Inflammatory macrophage treated with lipopolysaccharide for 4 hours (primary cell): ENCODE measurements at places on chromosomes 2 and 18.

DNA sequence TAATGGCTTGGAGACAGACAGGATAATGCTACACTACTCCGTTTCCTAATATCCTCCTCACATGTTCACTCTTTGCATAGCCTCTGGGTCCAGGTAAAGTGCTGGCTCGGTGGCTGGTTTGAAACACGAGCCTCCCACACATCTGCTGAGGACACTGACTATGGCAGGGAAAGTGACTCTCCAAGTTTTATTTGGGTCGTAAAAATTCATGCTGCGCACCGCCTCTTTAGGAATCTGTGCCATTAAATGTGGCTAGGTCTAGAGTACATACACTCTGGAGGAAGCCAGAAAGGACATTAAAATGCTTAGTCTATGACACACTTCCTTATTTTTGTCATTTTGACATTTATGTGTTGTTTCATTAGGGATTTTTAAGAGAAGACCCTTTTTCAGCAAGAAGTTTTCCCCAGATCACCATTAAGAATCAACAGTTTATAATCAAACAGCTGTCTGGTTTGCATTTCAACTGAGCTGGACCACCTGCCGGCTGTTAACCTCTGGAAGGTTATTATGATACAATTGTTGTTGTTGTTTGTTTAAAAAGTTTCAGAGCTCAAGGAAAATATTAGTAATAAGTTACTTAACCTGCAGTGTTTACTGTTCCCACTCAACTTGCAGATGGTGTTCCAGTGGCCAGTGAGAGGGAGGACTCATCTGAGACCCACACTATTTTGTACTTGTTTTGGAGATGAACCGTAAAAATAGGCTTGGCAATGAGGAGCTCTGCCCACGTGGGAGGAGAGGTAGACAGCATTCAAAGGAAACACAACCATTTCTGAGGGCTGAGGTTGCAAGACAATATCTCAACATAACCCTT lies 443.3 kb upstream of the MEIS1 start:
- no peak for DNase-seq

DNA sequence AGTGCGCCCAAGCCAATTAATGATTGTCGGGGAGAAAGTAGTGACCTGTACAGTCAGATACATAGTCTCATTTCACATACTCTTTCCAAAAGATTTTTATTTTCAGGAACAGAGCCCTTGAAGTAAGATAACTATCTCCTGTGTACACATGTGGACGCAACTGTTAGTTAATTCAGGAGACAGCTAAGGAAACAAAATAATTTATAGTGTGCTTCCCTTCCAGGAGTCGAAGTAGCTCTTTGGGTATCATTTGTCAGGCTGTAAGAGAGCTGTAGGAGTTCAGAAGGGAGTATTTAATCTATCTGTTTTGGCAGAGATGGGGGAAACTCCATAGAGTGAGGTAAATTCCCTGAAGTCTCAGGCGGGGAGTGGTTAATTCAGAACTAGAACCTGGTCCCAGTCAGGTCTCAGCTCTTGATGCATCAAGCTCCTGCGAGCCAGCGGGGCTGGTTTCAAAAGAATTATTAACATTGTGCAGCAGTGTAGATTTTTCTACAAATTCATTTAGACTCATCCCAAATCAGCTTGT lies 63.0 kb downstream of the MAPK4 start:
- no peak for DNase-seq

- DNase-seq: no peak
These were observed 22.3 kb upstream of the RAB12 start for GRCh38 chr18:8586941-8587340.

DNA sequence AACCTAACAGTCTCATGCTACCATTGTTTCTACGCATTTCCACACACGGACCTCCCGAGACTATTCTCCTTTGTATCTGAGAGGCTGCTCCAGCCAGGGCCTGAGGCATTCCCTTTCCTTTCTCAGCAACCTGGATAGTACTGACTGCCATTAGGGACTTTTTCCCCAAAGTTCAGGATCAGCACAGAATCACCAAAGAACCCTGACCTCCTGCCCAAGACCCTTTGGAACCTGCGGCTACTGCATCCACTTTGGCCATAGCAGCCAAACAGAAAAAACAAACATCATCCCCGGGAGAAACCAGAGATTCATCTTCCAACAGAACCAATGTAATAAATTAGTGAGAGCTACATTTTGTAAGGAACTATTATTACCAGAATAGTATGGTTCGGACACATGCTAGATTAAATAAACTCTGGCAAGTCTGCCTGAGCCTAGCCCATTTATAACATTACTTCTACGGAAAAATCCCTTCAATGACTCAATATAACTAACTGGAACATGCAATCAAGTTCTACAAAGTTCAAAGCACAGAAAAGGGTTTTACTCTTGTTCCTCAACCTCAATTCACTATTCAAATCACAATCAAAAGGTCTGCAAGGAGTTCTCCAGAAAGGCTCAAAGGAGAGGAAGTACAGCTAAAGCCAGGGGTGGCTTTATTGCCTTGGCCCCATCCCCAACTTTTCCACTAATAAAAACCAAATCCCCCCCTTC lies 51.8 kb downstream of the LPIN2 start:
- DNase-seq: peak; percentile 65

DNA sequence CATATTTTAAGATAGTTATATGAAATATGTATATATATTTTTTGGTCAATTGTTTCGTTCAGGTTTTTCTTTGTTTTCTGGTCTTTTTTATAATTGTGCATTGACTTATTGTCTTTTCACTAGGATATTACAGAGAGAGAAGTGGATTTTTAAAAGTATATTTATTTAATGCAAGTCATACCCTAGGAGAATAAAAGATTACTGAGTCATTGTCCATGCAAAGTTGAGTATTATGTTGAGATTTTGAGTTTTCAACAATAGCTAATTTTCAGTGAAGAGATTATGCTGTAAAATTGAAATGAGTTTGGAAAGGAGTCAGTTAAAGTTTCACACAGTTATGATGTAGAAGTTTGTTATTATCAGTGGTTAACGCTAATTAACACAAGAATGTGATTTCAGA lies 203.6 kb upstream of the SPRED2 start:
- DNase-seq: no peak

- no peak for DNase-seq
These were observed 105.7 kb downstream of the KYNU start for GRCh38 chr2:142983174-142983573.

DNA sequence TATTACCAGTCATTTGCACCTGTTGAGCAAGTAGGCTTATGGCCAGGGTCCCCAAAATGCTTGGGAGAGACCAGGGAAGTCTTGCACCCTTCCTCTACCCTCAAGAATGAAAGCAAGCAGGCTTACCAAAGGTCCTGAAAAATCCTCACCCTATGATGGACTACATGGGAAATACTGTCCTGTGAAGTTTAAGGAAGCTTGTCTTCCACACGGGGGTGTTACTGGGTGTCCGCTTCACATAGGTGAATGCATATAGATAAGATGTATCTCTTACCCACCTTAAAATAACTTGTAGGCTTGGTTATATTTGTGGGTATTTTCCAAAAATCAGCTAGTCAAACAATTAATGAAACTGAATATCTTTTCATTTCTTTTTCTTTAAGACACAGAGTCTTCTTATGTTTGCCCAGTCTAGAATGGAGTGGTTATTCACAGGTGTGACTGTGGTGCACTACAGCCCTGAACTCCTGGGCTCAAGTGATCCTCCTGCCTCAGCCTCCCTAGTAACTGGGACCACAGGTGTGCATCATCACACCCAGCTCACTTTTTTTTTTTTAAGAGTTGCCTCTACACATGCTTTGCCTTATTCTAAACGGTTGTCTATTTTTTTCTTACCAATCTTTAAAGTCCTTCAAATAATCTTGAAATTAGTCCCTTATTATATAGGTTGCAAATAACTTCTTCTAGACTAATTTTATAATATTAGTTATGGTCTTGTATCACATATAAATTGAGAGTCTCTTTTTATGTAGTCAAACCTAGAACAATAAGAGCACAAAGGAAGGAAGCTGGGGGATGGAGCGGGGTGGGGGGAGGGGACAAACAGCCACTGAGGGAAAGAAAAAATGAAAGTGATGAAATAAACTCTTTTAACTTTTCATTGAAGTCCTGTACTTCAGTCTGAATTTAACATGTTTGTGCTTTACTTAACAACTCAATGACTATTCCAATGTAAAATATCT lies 49.0 kb downstream of the CERKL start:
- DNase-seq: no peak

- peak; percentile 51 for DNase-seq
These were observed 303.8 kb upstream of the TRIB2 start for GRCh38 chr2:12412898-12413305.

GRCh38 chr2:164655750-164656149 lies 34.5 kb upstream of the GRB14 start:
- no peak for DNase-seq

- DNase-seq: no peak
These were observed 90.2 kb downstream of the PXDN start for GRCh38 chr2:1653956-1654695.

GRCh38 chr2:188890755-188891154 lies 83.4 kb upstream of the COL3A1 start:
- no peak for DNase-seq

DNA sequence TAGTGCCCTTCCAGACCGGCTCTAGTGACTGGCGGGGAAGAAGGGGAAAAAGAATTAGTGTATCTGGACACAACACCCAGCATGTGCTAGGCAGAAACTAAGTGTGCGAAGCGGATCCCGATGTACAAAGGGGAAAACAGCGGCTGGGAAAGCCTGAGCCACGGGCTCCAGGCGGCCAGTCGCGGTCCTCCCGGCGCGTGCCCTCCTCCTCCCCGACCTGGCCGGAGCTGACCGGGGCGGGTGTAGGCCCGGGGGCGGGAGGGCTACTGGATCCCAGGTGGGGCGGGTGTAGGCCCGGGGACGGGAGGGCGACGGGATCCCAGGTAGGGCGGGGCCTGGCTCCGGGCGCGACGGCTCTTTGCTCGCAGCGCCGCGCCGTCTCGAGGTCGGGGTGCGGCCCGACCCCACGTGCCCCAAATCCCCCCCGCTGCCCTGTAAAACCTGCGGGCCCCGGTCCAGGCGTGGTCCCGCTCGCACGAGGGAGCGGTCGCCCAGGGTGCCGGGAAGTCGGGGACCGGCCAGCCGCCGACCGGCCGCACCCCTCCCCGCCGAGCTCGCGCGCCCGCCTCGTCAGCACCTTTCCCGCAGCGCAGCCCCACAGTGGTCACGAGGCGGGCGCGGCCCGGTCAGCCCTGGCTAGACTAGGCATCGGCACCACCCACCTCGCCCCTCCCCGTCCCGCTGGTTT lies 48.8 kb downstream of the C2orf42 start:
- DNase-seq: no peak

GRCh38 chr2:62596061-62596921 lies 90.3 kb upstream of the TMEM17 start:
- no peak for DNase-seq

DNA sequence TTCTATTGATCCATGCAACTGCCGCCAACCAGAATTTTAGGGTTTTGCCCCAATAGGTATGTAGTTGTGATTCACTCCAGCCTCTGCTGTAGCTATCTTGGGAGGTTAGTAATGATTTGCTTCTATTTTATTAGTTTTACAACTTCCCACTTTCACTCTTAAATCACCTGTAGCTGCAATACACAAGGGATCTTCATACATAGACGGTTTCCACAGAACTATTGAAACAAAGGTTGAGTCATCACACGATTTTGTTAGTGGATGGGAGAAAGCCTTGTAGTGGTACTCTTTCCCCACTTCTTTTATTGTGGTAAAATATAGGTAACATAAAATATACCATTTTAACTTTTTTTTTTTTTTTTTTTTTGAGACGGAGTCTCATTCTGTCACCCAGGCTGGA lies 104.2 kb upstream of the SPRED2 start:
- DNase-seq: no peak

GRCh38 chr2:217952409-217952808 lies 50.4 kb downstream of the TNS1 start:
- no peak for DNase-seq

- no peak for DNase-seq
These were observed 4.1 kb downstream of the RHBDD1 start for GRCh38 chr2:226839951-226840350.

GRCh38 chr18:44824884-44825283 lies 144.2 kb downstream of the SETBP1 start:
- no peak for DNase-seq

DNA sequence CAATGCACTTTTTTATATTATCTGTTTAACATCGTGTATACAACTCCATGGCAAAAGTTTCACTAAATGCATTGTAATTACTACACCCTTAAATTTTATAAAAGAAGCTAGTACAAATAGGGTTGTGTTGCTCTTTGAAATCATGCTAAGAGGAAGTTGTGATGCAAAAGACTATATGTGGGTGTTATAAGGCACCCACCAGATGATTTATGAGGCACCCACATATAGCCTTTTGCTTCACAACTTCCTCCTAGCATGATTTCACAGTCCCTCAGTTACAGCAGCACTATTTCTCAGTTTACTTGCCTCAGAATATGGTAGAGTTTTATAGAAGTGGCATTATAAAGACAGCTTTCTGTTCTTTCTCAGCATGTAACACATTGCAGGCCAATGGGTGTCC lies 277.3 kb upstream of the DOK6 start:
- DNase-seq: peak; percentile 72

- DNase-seq: no peak
These were observed 17.1 kb downstream of the TMEM185B start for GRCh38 chr2:120206022-120206581.

DNA sequence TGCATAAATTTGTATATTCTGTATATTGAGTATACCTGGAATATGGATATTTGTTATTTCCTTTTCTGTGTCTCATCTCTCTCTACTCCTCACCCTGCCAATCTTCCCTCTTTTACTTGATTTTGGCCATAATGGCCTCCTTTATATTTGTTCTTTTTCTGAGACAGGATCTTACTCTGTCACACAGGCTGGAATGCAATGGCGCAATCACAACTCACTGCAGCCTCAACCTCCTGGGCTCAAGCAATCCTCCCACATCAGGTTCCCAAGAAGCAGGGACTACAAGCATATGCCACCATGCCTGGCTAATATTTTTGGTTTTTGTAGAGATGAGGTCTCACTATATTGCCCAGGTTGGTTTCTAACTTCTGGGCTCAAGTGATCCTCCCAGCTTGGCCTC lies 30.5 kb downstream of the PREPL start:
- DNase-seq: no peak

DNA sequence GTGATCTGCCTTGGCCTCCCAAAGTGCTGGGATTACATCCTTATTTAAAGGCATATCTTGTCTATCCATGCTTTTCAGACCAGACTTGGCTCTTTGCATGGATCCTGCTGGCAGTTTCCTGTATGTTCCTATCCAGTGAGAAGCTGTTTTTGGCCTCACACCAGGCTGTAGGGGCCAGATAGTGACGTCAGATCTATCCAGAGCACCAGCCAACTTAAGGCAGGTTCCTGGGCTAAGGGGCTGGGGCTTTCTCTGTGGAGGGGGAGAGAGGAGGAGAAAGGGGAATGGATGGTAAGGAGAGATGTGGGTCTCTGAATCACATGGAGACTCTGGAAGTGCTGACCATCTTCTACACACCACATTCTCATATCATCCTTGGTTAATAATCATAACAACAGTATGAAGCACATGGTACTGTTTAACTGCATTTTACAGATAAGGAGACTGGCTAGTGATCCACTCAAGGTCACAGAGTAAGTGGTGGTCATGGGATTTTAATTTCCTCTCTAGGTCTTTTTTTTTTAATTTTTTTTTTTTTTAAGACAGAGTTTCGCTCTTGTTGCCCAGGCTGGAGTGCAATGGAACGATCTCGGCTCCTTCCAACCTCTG lies 2.0 kb upstream of the FAM117B start:
- DNase-seq: no peak
